ENCODE measurements at places on chromosomes 1 and 21.

- no peak for DNase-seq
Observed at GRCh38 chr1:161725908-161726472, 4.6 kb downstream of the FCRLB start.

DNA sequence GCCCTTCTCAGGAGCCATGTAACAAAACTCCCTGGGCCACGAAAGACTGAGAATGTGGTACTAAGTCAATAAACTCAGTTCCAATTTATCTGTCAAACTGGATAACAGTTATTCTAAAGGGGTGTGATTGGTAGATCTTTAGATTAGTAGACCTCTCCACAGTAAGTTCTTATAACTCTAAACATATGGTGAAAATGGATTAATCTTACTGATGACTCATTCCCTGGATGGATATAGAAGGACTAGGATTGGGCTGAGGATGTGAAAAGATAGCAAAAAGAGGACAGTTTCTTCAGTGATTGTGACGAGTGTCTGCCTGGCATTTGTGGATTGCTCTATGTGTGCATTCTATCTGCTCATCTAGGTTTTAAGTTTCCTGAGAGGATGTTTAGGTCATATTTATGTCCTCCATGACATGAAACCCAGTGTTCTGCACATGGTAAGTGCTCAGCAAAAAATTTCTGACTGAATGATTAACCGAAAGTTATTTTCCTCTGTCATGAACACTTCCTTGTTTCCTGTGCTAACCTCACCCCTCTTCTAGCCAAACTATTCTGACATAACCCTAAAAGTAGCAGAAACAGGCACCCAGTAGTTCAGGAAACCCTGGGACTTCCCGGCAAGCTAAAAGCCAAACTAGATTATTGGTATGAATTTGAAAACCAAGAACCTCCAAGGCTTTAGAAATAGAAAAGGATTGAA lies 397.5 kb upstream of the PLXNA2 start:
- DNase-seq = no peak

GRCh38 chr1:195495720-195496635 lies 1112.3 kb downstream of the KCNT2 start:
- no peak for DNase-seq

GRCh38 chr1:60049188-60049587 lies 24.4 kb downstream of the C1orf87 start:
- DNase-seq = no peak

DNA sequence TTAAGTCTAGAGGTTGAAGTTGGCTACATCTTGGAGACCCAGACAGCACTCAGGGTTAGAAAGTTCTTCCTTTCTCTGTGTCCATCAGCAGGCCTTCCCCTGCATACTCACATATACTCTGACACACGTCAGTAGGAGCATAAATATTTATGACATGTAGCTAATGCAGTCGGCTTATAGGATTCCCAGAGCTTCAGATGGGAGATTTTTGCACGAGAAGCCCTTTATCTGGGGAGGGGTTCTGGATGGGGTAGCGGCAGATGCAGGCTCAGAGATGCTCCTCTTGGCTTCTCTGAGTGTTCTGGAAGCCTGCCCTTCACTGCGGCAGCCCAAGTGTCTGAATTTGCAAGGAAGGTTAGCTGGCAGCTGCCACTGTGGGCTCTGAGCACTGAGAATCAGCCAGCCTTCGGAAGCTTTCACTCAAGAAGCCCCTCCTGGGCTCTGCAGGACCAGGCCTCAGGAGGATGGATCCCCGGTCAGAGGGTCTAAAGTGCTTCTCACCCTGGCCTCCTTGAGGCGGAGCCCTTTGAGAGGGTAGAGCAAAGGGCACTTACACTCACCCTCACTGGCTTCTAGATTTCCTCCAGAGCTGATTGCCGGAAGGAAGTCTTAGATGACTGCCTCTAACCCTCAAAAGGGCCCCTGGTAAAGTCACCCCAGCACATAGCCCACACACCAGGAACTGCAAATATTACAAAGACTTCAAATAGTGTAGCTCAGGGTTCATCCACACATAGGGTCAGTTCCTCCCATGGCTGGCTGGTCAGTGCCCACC lies 68.1 kb upstream of the NFASC start:
- no peak for DNase-seq

GRCh38 chr1:3213730-3214129 lies 144.7 kb downstream of the PRDM16 start:
- DNase-seq = no peak

- DNase-seq = no peak
Observed at GRCh38 chr1:233549917-233550316, 64.0 kb upstream of the KCNK1 start.

- no peak for DNase-seq
Observed at GRCh38 chr1:29671446-29672356, 435.4 kb downstream of the PTPRU start.

DNA sequence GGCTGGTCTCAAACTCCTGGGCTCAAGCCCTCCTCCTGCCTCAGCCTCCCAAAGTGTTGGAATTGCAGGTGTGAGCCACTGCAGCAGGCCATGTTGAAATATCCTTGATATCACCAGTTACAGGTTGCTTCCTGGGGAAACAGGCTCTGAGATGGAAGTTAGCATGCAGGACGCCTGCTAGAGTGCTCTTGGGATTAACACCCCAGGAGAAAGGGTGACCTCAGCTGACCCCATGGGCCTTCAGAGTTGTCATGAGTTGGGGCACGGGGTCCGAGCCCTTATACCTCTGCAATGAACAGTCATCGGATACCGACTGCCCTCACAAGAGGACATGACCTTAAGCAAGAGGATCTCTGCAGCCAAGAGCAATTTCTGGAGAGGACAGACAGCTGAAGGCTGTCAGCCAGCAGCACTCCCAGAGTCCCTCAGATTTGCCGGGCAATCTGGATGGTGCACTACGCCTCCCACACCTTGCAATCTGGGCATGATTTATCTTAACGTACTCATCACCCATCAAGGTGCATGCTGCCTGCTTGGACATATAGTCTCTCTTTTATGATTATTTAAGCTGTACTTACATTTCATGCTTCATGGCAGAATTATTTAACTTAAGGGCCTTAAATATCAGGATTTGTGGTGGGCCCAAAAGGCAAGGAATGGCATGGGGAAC lies 134.6 kb downstream of the ADSS2 start:
- no peak for DNase-seq

DNA sequence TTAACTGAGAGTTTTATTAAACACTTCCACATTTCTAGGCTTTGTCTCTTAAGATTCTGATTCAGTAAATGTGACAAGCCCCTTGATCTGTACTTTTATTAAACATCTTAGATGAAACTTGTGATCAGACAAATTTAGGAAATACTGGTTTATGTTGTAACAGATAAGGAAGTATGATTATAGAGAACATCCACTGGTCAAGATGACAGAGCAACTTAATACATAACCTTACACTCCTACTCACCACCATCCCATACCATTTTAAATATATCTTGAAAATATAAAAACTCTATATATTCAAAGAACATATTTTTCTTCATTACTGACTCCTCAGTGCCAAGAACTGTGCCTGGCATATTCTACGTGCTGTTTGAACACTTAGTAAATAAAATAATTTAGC lies 217.5 kb downstream of the LRRC40 start:
- DNase-seq = no peak

DNA sequence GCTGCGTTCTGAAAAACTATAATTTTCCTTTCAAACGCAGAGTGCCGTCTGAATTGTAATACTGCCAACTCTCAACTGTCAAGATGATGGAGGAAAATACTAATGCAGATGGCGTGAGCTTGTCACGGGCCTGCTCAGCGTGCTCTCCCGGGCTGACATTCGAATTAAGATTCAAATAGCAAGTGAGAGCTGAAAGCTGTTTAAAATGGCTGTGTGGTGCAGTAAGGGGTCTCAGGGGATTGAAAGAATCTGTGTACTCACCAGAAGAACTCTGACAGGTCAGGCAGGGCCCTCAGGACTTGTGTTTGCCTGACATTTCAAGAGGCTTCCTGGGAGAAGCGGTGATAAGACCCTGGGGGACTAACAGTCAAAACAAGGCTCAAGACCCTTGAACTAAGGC lies 33.1 kb downstream of the ZMYND12 start:
- DNase-seq = peak; percentile 83

GRCh38 chr21:45595574-45596295 lies 47.8 kb upstream of the PCBP3 start:
- no peak for DNase-seq

- DNase-seq = no peak
Observed at GRCh38 chr1:46180082-46180616, 3.9 kb upstream of the P3R3URF start.

DNA sequence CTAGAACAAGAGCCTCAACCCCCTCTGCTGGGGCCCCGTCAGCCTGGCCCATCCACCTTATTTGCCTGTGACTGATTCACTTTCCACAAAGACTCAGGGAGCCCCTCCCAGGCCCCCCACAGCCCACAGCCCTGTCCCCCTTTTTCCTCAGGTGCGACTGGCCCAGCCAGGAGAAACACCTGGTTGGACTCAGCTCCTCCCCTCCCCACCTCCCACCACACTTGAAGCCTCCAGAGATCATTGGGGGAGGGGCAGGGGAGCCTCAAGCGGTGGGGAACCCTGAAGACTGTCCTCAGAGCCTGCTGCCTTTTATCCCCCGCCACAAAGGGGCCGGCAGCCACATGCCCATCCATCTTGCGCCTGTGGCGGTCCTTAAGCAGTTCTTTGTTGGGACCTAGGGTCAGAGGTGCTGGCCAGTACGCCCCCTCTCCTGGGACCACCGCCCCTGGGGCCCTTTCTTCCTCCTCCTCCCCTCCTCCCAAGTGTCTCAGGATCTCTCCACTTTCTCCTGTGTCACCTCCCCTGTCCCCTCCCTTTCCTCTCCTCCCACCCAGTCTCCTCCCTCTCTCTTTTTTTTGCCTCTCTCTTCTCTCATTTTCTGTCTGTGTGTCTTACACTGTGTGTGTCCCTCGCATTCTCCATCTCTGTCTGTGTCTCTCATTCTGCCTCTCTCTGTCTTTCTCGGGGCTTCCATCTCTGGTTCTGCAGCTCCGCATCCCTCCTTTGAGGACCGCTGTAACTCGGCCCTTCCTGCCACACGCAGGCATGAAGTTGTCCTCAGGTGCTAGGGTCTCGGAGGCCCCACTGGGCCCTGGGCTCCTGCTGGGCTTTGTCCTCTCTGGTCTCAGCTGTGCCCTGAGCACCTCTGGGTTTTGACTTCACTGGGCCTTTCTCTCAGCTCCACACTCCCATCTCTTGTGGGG lies 12.2 kb downstream of the CRABP2 start:
- peak; percentile 18 for DNase-seq

DNA sequence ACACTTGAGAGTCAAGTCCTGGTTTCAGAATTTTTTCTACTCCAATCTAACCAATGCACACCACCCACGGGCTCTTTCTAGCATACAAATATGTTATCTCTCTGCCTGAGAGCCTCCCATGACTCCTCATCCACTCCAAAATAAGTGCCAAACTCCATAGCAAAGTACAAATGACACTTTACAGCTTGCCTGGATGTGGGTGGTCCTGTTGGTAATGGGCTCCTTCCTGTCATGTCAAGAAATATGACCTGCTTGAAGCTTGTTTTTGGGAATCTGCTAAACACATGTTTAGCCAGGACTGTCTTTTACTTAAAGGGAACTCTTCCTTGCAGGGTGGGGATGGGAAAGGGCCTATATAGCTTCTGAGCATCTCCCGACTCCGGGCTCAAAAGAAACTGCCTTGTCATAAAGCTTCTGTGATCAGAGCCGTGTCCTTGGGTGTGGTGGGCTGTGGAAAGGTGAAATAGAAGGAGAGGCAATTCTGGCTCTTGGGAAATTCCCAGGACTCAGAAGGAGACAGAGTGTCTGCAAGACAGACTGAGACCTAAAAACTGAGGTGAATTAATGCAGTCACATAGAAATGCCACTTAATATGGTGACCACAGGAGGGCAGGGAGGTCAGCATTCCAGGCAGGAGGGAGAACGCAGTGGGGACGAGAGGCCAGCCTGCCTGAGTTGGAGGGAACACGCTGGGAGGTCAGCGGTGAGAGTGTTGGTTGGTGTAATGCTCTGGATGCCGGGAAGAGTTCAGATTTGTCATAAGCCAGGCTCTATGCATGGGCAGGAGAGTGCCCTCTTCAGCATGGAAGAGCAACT lies 6.1 kb upstream of the IGFN1 start:
- peak; percentile 70 for DNase-seq

DNA sequence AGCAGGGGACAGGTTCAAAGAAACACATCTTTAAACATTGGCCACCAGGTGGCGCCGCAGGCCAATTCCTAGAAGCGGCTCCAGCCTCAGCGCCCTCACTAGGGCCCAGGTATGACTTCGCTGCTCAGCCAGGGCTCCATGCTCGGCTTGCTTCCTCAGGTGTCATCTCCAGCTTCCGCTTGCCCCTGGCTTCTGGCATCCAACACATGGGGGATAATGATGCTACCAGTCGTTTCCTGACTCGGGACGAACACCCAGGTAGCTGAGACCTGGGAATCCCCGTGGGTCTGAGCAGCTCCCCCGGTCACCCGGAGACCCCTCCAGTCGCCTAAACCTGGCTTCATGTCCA lies 8.5 kb upstream of the MEX3A start:
- DNase-seq = peak; percentile 78

DNA sequence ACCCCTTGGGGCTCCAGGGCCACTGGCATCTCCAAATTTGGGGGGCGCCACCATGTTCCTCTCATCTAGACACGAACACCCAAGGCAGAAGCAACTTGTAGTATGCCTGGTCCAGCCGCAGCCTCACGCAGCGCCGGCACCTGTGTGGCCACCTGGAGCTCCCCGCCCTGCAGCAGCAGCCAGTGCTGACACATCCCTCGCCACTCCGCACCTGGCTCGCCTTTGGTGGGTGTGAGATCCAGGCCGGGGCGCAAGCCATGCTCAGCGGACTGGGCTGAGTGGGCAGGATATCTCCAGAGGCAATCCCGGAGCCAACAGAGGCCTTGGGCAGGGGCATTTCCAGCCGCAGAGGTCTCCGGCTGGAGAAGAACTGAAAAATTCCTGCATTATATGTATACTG lies 1563.7 kb downstream of the NCAM2 start:
- no peak for DNase-seq

DNA sequence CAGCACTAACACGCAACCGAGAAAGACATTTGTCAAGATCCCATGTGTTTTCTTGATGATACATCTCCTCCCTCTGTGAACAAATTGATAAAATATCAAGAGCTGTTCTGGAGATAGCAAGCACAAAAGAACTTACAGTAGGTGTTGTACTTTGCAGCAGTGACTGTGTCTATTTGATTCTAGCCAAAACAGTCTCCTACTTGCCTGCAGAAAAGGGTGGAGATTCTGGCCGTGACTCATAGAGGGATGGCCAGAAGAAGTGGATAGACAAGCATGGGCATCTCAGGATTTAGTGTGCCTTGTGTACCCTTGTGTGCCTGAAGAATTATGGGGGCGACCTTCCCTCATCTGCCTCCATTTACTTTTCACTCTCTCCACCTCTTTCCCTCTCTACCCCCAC lies 458.4 kb upstream of the LRRC7 start:
- no peak for DNase-seq

- DNase-seq = peak; percentile 51
Observed at GRCh38 chr1:37306461-37306860, 167.9 kb upstream of the ZC3H12A start.

DNA sequence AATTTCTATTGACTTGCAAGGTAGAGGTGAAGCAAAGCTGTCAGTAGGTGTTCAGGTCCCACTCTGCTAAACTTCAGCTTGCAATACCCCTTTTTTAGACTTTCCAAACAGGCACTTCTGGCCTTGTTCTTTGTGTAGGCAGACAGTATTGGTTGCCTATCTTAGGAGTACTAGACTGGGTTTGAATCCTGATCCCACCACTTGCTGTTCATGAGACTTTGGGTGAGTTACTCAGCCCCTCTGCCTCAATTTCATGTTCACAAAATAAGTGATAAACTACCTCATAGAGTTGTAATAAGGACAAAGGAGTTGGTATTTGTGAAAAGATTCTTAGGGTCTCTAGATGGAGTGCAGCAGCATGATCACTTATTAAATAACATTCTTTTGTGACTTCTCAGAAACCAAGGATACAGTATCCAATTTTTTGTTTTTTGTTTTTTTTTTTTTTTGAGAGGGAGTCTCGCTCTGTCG lies 5.2 kb downstream of the RCC1 start:
- no peak for DNase-seq

Measured in NCI-H1092 treated with DMSO at 0.1 percent for 48 hours (cell line).